Right lung (tissue), 10 donors: ENCODE measurements at places on chromosomes 3 and 15. TPM values are rescaled to one million over a fixed set of nuclear protein-coding genes. Genes with fewer than 3 reads are reported as not detected.
A peak's percentile ranks its signal among the peaks of the same experiment; 100 is the strongest.

DNA sequence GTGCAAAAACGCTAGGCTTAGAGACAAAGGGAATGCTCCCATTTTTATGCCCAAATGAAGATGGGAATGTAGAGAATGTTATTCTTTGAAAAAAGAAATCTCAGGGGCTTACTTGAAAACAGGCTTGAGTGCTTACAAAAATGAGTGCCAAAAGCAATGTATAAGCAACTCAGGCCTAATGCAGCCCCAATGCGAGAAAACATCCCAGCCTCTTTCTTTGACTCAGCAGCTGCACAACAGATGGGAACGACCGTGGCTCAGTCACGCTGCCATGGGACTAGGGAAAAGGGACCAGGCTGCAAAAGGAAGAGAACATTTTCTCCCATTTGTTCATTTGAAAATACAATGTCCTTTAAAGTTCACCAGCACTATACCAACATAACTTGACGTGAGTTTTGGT lies 246.4 kb upstream of the LRIG1 start:
- DNase-seq, result no peak

Gene LXN
- polyA plus RNA-seq, result 267 TPM

GRCh38 chr3:131797776-131798175 lies 237.0 kb downstream of the CPNE4 start:
- no peak for DNase-seq

DNA sequence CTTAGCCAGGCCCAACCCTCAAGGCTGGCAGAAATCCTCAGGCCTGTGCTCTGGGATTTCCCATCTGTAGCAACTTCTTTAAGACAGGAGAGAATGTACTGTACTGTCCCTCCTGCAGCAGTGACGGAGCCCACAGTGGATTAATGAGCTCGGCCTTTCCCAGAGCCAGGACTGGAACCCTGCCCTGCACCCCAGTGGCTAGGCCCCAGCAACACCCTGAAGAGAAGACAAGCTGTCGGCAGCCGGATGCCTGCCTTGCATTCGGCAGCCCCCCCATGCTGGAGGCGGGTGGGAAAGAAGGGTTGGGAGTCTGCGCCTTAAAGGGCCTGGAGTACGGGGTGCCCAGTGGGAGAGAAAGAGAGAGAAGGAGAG lies 32.0 kb downstream of the KLHL25 start:
- no peak for DNase-seq

GRCh38 chr3:123379041-123379830 lies 69.7 kb downstream of the ADCY5 start:
- DNase-seq, result no peak

Gene ZNF385D
- 32.7 TPM for polyA plus RNA-seq

DNA sequence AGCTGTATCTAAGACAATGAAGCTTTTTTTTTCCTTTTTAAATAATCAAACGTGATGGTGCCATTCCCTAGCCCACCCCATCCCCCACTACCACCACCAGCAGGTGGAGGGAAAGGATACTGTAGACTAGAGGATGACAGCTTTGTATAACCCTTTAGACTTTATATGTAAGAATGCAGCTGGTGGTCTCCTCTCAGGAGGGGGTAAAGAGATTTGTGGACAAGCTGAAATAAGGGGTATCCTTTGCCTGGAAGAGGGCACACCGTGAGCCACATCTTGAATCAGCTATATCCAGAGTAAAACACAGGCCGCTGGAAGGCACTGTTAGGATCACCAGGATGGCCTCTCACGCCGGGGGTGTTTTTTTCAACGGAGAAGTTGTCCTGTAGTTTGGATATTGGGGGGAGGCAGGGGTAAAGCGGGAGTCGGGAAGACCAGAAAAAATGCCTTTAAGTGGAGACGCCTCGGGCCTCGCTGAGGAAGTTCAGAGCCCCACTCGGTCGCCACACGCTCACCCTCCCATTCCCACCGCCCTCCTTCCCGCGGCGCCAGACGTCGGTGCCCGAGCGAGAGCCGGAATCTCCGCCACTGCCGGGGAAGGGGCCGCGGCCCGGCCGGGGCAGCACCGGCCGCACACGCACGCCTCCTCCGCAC lies 986 bp downstream of the KPNA4 start:
- peak; percentile 11 for DNase-seq

DNA sequence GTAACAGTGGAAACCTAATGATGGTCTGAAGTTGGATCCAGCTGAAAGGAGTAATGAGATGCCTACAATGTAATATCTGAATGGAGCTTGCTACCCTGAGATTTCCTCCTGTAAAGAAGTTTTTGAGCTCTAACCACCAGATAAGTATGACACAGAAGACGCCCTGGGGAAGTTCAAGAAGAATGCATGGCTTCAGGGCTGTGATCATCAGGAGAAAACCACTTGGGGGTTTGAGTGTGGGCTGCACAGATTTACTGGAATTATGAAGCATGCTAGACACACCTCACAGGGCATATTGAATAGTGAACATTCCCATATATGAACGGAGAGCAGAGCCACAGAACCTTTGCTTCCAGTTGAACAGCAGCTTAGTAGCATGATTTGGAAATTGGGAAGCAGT lies 10.6 kb upstream of the CCDC80 start:
- no peak for DNase-seq

DNA sequence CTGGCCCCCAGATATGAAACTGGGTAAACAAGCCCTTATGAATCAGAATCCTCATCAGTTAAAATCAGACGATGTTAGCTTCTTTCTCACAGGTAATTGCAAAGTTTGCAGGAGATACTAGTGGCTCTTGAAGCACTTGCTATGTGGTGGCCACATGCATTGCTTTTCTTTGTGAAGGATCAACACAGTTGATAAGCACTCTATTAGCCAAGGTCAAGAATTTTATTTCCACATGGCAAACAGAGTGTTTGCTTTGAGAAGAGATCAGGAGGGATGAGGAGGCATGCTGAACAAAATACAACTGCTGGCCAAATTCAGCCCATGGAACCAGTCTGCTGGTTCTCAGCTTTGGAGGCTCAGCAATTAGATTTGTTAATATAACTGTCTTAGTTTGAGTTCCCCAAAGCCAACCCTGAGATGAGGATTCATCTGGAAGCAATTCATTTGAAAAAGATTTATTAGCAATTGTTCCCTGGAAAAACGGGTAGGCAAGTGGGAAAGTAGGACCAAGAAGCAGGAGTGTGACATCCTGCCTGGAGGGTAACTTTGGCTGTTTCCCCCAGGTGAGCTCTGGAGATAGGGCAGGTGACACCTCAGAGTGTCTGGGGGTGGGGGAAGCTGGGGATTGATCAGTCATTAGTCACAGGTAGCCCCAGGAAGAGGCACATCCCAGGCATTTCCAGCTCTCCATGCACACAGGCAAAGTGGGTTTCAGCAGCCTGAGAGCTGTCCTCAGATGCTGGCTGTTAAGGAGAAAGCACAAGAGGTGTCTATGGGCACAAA lies 180.3 kb downstream of the ABHD5 start:
- DNase-seq, result no peak

DNA sequence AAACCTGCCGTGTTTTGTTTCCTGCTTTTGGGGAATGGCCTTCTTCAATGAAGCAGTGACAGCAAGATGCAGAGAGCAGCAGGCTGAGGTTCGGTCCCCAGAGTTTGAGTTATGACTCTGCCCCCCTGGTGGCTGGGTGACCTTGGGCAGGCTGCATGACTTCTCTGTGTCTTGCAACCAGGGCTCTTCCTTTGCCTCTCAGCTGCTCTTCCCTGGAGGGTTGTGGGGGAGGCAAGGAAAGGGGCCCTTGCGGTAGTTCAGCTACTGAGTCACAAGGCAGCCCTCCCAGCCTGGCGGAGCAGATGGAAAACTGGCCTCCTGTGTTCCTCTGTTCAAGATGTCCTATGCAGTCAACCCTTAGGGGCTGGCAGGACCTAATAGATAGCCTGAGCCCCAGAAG lies 17.1 kb downstream of the CTXND1 start:
- DNase-seq, result no peak

Gene CTDSPL
- polyA plus RNA-seq, result 131 TPM

DNA sequence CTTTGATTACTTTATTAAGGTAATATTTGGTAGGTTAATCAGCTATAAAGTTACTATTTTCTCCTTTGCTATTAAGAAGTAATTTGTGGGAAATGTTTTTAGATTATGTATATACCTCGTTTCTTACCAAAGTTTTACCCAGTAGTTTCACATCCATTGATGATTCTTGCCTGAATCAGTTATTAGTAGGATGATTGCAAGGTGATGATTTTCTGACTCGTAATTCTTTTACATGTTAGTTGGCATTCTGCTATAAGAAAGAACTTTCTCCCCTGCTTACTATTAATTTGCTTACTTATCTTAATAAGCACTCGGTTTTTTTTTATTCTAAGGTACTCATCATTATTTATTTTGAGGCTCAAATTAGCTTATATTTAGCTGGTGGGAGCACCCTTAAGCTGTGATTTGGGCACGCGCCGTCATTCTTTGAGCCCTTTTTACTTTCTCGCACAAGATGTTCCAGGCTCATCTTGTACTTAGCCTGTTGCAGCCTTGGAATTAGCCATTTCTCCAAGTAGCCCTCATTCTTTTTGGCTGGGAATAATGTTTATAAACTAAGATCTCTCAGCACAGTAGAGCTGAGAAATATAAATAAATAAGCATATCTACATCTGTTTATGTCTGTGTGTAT lies 15.3 kb downstream of the USP3 start:
- no peak for DNase-seq

GRCh38 chr3:57158813-57159738 lies 6.1 kb downstream of the IL17RD start:
- no peak for DNase-seq

DNA sequence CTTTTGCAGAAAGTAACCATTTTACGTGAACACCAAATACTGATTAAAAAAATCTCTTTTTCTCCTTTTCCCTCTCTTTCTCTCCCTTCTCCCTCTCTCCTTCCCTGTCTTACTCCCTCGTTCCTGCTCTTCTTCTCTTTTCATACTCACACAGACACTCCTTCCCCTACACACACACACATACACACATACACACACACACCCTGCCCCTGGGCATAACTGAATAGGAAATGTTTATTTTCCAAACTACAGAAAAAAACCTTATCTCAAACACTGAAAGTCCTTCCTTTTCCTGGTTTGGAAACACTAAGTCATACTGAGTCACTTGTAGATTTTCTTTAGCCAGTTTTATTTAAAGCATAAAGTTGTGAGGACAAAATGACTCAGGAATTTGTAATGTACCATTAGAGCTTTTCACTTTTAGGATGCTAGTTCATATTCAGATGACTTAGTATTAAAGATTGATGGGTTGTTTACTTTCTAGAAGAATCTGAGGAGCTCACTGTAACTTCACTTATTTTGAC lies 62.4 kb downstream of the MBNL1 start:
- no peak for DNase-seq

Gene CNTN4
- polyA plus RNA-seq, result 7.1 TPM

DNA sequence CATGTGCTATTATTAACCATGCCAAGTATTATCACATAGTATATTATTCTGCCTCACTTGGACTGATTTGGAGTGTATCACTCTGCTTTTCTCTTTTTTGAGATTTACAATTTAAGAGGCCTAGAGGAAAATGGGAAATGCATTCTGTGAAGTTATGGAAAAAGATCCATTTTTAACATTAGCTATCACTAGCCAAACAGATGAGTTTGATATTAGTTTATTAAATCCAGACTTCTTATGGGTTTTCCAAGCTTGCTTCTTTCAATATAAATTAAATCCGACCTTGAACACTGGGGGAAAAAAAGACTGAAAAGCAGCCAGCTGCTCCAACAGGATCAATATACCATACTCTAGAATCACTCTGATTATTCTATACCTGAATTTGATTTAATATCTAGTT lies 30.1 kb upstream of the PLOD2 start:
- DNase-seq, result no peak

DNA sequence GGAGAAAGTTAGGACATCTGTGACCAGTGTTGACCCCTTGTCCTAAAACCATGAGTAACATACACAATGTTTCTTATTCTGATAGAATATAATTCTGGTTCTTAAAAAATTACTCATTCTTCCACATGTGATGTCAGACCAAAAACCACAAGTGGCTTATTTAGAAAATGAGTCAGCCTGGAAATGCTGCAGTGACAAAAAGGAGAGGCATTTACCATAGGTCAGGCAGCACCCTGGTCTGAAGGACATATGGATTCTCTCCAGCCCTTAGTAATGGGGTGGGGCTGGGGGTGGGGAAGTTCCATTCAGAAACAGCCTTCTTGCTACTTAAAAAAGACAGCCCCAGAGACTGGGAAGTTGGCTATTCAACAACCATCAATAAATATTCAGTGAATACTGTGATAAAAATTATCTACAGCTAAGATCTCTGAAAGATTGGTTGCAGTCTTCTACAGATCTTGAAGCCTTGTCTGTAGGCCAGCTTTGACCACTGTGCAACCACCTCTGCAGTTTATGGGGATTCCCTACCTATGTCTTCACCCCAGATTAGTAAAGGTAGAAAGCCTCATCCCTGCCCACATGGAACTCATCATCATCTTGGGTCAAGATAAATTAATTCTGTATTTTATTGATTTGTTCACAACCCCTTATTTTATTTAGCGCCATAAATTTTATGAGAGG lies 34.9 kb upstream of the TIMP4 start:
- no peak for DNase-seq

GRCh38 chr15:70475407-70475781 lies 288.0 kb downstream of the UACA start:
- no peak for DNase-seq

- no peak for DNase-seq
These were observed 239.6 kb downstream of the NR1D2 start for GRCh38 chr3:24184528-24185176.

Gene AADACL2
- polyA plus RNA-seq, result not detected

- DNase-seq, result no peak
These were observed 22.6 kb downstream of the MTHFS start for GRCh38 chr15:79874242-79874641.

DNA sequence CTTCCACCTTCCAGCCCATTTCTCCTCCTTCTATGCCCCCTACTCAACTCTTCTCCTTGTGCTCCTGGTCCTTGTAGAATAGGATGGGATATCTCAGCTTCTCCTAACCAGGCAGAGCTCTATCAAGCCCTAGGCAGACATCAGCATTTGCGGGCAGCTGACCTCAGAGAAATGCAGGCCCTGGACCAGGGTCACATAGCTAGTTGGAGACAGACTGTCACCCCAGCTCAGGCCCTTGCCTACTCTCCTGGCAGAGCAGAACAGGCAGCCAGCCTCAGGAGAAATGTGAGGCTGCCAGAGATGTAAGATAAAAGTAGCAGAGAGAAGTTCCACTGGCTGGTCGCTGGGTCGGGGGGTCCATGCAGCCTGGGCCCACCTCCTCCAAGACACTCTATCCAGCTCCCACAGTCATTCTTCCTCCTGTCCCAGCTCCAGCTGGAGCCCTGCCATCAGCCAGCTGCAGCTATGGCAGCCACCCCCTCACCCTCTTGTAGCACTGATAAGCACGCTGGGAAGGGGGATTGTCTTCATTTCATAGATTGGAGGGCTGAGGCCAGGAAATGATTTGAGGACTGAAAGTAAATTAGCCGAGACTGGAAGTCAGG lies 4.0 kb downstream of the CYP8B1 start:
- DNase-seq, result peak; percentile 39

- no peak for DNase-seq
These were observed 72.5 kb downstream of the TNFAIP8L3 start for GRCh38 chr15:51022206-51022605.

DNA sequence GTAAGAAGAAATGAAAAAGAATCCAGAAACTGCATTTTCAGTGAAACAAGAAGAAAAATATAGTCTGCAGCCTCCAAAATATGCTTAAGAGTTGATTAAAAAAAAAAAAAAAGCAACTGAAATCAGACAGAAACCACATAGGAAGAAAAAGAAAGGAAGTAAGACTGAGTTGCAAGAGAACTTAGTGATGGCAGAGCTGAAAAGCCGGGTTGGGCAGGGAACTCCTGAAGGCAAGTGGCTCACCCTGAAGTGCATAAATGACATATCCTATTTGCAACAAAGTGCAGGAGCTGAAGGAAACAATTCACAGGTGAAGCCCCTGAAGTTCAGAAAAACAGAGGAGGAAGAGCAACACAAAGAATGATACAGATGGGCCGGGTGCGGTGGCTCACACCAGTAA lies 108.8 kb upstream of the SLC25A36 start:
- DNase-seq, result no peak

Gene PARP16
- 18.2 TPM for polyA plus RNA-seq
